ENCODE measurements at places on chromosomes 16 and 17.

- DNase-seq, result no peak
Observed at GRCh38 chr17:63931981-63932561, at the start of gene CD79B. Gene CD79B (minus strand): TSS chr17:63932331. CDS start chr17:63932261, 70 bp downstream.

DNA sequence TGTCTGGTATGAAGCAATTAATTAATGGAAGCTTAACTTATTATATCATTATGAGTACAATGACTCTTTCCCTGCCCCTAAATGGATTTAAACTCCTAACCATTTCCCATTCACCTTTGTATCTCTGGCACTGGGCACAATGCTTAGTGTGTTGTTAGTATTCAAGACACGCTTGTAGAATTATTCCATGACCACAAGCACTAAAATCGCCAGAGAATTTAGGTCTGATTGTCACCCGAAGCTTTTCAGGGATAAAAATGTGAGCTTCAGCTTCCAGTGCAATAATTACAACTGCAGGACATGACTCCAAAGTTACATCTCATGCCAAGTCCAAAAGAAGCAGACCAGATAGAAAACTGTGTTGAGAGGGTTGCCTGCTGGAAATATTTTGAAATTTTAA, 101.6 kb downstream of the CDH8 start:
- DNase-seq, result no peak

DNA sequence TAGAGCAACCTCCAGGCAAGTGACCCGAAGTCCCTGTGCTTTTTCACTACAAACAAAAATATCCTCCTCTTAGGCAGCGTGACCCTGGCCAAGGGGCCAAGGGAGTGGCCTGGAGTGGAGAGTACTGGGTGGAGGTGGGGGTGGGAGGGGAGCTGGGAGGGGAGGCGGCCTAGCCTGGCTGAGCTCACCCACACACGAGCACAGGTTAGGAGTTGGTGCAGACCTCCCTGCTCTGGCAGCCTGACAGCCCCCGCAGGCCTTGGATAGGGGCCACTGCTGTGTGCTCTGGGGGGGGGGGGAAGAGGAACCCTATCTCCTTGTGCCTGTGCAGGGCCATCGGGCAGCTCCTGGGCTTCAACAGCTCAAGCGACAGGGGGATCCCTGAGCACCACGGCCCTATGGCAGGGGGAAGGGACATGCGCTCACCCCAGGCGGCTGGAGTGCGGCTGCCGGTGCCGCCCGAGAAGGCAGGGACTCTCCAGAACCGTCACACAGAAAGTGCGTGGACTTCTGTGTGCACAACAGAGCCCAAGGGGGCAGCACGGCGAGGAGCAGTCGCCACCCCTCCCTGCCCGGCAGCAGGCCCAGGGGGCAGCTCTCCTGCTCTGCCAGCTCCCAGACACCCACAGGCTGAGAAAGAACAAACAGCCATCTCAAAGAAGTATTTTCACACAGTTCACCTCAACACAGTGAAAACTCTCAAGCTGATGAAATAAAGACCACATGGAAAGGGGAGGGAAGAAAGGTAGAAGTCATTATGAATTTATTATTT, 13.3 kb downstream of the SLC16A3 start:
- no peak for DNase-seq

GRCh38 chr16:79485020-79485419, 115.5 kb downstream of the MAF start:
- no peak for DNase-seq

DNA sequence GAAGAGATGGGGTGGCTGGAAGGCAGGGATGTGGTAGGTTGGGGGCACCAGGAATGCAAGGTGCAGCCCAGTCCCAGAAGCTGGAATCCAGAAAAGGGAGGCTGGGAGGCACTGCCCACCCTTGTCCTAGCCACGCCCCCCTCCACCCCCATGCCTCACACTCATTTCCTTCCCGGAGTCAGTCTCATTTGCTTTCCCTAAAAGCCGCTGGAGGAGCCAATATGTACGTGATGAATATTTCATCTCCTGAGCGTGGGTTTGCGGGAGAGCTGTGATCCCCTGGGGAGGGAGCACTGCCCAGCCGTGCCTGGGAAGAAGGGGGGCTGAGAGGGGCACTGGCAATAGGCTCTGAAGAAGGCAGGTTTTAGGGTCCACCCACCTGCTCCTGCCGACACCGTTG, 124.5 kb upstream of the LHX1 start:
- no peak for DNase-seq

- DNase-seq, result peak; percentile 78
Observed at GRCh38 chr17:28576758-28577465, at the start of gene ALDOC. Gene ALDOC (minus strand): TSS chr17:28576895. CDS start chr17:28575532, 1,363 bp downstream.

DNA sequence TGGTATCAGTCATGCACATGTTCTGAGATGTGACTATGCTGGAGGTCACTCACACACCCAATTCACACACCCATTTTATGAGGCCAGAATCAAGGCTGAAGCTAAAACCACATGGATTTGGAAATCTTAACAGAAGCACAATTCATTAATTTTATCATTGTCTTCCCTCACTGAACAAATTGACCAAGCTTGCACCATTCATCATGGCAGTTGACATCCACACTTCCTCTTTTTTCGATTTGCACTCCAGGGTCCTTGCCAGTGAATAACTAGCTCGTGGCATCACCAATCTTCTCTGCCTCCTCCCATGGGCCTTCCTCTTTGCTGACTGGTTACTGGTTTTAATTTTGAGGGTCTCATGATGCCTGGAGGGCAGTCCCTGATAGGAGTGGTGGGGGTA, 123.0 kb upstream of the ASIC2 start:
- no peak for DNase-seq

GRCh38 chr16:72542102-72542501, 370.1 kb upstream of the PMFBP1 start:
- no peak for DNase-seq

GRCh38 chr17:67855504-67856324, 30.4 kb downstream of the BPTF start:
- no peak for DNase-seq

GRCh38 chr17:36889770-36890349, 47.4 kb upstream of the LHX1 start:
- DNase-seq, result no peak

DNA sequence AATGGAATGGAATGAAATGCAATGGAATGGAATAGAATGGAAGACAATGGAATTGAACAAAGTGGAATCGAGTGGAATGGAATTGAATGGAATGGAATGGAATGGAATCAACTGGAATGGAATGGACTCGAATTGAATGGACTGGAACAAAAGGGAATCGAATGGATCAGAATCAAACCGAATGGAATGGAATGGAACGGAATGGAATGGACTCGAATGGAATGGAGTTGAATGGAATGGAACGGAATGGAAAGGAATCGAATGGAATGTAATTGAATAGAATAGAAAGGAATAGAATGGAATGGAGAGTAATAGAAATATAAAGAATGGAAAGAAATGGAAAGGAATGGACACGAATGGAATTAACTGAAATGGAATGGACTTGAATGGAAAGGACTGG, 475.2 kb upstream of the WSB1 start:
- no peak for DNase-seq

DNA sequence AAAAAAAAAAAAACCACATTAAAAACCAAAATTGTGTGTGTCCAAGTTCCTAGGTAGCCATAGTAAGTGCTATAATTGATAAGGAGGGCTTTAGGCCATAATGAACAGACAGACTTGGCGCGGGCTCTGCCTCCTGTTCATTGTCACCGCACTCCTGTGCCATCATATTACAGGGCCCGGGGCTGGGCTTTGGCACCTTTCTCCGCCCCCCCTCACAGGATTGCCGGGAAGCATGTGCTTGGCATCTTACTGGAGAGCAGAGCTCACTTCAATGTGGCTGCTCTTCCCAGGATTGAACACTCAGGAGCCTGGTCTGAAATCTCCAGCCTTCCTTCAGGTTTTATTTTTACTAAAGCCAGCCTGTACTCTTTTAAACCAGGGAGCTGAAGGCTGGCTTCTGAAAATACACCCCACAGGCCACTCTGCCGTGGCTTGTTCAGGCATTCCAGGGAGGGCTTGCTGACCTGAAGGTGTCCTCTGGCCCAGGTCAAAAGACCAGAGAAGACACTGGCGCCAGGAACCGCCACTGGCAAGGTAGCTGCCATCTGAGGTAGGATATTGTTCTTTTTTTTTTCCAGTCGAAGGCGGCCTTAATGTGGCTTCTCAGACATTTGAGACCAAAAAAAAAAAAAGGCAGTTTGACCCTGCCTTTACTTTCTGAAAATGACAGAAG, 39.3 kb downstream of the DHRS7B start:
- DNase-seq, result no peak

DNA sequence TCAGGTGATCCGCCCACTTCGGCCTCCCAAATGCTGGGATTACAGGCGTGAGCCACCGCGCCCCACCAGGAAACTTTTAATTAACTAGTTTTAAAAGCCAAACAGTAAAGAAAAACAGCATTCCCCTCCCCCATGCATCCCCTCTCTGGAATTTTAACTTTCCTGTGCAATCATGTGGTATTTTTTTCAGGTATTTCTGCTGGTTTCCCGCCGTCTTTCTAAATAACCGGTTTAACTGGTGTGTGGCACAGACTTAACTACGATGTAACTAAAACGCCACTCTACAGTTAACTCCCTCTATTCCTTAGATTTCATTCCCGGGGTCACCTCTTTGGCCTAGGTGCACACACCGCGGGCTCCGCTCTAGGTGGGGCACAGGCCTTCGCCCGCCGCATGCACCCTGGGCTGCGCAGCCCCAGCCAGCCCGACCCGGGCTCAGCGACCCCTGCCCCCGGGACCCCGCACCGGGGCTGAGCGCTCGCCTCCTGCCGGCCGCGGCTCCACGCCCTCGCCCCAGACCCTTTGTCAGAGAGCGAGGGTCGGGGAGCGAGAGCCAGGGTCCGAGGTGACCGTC, 15.1 kb upstream of the UTP6 start:
- DNase-seq, result no peak

DNA sequence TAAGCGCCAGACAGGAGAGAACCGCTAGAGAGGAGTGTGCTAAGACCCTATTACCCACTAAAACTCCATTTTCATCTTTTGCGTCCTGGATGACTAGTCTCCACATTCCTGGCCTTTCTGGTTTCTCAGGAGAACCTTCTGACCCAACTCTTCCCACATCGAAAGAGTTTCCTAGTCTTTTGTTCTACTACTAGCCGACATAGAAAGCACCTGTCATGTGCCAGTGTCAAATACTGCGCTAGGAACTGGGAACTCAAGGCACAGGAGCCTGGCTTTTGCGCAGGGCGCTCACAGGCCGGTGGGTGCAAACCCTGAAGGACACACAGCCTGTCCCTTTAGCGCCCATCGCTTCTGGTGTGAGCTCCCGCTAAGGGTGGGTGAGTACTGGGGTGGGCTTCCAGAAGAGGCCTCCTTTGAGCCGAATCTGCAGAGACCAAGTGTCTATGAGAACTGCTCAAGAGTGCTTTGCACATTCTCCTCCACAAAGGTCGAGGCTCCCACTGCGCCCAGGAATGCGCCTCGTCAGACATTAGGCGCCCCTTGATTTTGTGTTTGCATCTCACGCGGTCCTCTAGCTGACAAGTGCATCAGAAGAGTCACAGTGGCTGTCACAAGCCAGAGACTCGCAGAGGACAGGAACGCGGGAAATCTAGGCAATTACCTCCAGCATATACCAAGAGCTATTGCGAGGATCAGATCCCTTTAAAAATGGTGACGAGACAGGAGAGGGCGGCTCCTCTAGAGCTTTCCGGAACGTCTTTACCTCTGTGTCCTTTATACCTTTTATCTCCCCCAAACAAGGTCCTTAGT, 2.0 kb upstream of the PSMB3 start:
- no peak for DNase-seq

DNA sequence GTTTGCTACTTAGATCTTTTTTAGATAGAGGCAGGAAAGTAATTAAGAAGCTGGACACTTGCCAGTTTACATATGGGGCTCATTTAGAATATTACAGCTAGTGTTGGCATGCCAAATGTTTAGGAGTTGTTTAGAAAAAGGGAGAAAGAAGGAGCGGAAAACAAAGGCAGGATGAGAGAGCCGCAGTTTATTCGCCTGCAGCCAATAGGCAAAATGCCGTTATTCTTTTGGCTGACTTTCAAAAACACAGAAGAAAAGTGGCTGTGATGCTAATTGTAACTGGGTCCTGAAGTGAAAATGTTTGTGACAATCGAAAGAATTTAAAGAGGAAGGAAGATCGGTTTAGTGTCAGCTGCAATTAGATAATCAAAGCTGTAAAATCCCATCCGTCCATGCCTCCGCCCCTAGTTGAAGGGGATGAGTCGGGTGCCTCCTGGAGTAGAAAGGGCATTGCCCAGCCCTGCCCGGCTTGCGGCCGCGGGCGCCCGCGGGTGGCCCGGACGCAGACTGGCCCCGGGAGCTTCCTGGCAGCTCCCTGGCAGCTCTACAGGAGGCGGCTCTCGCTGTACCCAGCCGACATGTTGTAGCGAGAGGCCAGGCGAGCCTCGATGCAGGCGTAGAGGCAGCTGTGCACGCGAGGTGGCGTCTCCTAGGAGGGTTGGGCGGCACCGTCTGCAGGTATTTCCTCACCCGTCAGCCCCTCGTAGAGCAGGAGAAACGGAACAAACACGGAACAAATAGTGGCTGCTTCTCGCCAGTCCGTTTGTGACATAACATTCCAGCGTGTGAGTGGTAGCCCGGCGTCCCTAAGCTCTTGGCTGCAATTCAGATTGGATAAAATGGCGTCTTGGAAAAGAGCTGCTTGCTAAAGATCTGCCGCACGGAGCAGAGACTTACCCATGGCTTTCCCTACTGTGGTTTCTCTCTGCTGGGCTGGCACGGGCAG, 82.2 kb downstream of the TNRC6C start:
- peak; percentile 35 for DNase-seq

DNA sequence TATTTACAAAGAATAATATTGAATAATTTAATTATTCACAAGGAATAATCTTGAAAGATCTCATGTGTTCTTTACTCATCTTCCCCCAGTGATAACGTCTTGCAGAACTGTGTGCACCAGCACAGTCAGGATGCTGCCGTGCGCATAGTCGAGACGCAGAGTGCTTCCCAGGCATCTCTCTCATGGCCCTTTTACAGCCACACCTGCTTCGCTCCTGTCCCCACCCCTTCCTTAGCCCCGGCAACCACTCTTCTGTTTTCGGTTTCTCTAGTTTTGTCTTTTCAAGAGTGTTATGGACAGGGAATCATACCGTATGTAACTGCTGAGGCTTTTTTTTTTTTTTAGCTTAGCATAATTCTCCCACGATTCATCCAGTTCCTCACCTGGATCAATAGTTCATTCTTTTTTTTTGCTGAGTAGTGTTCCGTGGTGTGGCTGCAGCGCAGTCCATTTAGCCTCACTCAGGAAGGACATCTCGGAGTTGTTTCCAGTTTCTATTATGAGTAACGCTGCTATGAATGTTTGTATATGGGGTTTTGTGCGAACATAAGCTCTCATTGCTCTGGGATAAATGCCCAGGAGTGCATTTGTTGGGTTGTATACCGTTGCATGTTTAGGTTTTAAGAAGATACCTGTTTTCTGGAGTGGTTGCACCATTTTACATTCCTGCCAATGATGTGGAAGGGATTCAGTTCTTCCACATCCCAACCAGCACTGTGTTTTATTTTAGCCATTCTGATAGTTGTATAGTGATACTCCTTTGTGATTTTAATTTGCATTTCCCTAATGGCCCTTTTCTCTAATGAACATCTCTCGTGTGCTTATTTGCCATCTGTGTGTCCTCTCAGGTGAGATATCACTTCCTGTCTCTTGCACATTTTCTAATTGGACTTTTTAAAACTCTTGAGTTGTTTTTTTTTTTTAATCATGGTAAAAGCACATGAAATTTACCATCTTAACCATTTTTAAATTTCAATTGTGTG, 47.6 kb downstream of the SEC14L1 start:
- DNase-seq, result no peak

Measured in GM04504 (cell line).